ENCODE measurements at places on chromosomes 2 and 18.

GRCh38 chr2:229794636-229795035 is 80.3 kb upstream of the DNER start:
- no peak for DNase-seq

- DNase-seq = peak; percentile 52
These were observed 25.4 kb downstream of the KCNG2 start for GRCh38 chr18:79823120-79823519.

DNA sequence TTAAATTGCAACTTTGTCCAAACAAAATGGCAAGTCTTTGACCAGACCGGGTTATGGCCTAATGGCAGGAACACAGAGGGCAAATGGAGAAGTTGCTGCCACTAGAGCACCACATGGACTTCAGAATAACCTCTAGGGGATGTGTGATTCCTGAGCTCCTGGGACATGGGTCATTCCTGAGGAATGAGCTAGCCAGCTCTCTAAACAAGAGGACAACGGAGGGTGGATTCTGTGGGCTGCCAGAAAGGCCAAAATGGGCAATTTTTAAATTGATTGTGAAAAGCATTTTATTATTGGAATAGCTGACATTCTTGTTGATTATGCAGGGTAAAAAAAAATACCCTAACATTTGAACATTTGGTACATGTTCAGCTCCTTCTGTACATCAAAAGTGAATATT is 109.8 kb upstream of the FZD5 start:
- DNase-seq = no peak

DNA sequence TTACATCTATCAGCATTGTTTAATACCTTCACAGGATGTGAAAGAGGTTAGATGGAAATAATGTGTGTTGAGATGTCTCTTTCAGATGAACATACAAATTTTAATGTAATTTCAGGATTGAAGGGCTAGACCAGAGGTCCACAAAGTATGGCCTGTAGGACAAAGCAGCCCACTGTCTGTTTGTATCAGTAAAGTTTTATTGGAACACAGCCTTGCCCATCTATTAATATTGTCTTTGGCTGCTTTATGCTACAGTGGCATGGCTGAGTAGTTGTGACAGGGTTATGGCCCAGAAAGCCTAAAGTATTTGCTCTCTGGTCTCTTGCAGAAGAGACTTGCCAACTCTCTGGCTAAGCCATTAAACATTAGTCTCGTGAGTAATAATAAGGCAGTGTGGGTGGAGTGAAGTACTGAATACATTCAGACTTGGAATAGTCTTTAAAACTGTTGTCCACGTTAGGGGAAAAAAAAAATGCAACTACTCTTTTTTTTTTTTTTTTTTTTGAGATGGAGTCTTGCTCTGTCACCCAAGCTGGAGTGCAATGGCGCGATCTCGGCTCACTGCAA is 74.5 kb upstream of the NOSTRIN start:
- DNase-seq = no peak

DNA sequence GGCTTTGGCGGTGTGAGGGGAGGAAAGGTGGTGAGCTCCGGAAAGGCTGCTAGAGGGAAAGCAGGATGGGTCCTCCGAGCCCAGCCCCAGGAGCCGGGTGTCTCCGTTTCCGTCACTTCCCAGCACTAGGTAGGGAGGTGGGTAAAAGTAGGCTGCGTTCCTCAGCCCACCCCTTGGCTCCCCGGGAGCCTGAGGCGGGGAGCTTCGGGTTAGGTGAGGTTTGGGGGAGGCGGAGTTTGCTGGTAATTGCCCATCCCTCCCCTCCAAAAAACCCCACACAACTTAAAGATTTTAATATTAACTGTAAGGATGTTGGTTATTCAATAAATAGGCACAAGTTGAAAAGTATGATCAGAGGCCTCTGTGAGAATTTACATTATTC is 552 bp upstream of the ATF2 start:
- DNase-seq = no peak

DNA sequence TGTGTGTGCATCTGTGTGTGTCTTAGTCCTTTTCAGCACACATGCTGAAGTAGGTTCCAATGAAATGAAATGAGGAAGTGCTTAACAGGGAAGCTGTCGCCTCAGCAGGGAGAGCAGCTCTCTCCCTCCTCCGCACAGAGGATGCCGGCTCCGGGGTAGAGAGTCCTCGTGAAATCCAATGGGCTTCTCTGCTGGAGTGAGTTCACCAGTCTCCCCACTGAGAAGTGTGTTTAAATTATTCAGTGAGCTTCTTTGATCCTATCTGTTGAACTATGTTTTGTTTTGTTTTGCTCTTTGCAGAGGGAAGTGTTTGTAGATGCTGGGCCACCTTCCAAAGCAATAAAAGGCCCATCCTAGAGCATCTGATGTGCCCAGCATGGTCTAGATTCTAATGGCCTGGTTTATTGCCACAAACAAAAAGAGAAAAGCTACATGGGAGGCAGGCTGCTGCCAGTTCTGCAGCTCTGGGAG is 6.7 kb downstream of the PPP1R7 start:
- peak; percentile 68 for DNase-seq

DNA sequence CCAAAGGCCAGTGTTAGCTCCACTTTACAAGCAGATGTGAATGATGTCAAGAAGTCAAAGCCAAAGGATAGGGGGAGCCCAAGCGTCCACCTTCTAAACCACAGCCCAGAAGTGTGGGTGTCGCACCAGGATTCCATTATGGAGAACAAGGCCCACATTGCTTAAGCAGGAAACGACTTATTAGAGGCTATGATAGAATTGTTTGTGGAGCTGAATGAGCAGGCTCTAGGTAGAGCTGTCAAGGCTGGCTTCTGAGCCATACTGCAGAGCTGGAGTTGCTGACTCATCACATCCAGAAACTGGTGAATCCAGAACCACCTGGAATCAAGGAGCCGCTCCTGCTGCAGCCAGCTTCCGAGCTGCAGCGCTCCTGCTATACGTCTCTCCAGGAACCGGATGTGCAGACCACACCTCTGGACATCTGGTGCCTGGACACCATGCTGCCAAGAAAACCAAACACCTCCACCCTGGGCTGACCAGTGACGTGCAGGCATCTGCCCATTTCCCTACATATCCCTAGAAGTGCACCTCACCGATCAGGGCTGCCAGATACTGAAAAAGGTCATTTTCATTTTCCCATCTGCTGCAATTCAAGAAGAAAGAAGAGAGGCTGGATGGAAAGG is 6.2 kb upstream of the TWIST2 start:
- DNase-seq = no peak

GRCh38 chr2:6423157-6423556 is 442.6 kb downstream of the CMPK2 start:
- no peak for DNase-seq

- DNase-seq = no peak
These were observed 707 bp upstream of the DGUOK start for GRCh38 chr2:73925853-73926492.

- DNase-seq = no peak
These were observed 595.5 kb downstream of the FBXO15 start for GRCh38 chr18:73552171-73552570.

- no peak for DNase-seq
These were observed 63.2 kb downstream of the ROCK2 start for GRCh38 chr2:11281186-11281585.

DNA sequence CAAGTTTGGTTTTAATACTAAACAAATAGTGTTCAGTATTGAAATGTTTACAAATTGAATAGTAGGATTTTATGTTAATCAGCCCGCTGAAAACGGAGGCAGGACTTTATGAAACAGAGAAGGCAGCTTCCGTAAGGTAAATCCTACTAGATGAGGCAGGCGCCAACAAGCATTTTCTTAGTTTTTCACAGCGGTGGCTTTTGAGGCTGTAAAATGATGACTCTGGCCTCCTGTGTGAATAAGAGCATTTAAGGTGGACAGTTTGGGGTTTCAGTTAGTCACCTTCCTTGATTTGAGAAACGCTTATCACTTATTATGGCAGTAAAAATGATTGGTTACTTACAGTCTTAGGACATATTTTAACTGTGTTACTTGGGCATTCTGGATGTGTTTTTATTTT is 212.9 kb downstream of the PTGR3 start:
- no peak for DNase-seq

DNA sequence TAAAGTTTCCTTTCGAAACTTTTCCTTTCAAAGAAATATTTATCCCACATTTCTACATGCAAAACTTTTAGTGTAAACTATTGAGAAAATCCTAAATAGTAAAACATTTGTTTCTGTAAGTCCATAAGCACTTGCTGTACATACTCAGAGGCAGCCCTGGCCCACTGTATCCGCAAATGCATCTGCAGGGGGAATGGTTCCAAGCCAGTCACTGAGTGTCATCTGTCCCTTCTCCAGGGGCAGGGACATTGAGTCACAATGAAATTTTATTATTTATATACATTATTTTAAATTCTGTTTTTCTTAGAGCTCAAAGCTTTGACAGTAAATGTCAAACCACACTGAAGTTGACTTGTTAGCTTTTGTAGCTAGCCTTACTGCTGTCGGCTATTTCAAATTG is 367.2 kb downstream of the MTX2 start:
- DNase-seq = no peak

- no peak for DNase-seq
These were observed 1651.8 kb downstream of the DPP10 start for GRCh38 chr2:116094196-116094595.

DNA sequence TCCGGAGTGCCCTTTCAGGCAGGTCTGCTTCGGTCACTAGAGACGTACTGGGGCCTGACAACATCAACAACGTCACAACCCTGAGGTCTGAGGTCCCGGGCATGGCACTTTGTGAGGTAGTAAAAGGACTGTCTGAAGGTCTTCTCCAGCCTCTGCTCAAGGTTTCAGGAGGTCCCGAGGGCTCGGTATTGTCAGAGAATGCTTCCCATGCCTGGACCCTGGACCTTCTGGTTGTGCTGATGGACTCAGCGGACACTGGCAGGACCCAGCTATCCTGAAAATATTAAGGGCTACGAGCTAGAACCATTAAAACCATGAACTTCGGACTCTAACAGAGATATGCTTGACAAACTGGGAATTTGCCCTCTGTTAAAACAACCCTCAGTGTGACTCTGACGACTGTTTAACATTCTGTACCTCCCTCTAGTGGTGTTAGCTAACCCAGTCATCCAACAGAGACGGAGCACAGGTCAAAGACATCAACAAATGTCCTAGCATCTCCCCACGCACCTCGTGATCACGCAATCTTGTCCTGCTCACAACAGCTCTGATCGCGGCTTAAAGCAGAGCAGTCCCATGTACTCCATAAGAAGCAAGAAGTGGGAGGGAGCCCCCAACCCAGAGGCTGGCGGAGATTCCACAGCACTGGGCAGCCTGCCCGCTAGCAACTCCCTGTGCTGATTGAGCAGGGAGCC is 96.5 kb downstream of the CCDC93 start:
- DNase-seq = no peak

DNA sequence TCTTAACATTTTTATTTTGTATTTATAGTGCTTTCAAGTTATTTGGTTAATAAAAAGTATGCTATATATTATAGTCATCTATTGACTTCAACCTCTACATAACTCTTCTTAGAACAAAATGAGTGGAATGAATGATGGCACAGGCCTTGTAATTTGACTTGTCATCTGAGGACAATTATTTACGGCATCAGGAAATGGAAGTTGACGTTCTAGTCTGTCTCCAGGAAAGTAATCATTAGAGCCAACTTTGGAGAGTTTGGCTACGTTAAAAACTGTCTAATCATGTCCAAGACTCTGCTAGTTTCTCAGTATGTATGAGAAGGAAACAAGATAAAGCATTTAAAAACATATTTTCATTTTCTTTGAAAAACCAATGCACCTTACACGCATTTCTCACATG is 353.6 kb downstream of the ARHGAP15 start:
- no peak for DNase-seq

DNA sequence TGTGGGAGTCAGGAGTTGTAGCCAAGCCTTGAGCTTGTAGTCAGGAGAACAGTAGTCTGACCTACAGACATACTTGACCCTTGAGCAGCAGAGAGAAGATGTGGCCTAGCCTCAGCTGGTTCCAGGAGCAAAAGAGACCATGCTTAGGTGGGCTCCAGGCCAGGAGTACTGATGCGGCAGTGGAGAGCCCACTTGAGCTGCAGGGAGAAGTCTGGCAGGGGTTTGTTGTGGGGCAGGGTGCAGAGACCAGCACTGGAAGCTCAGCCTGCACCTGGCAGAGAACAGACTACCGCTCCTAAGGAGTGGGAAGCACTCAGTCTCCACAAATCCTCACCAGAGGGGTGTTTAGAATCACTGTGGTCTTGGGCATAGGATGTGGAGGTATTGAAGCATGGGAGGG is 197.9 kb downstream of the TPGS2 start:
- no peak for DNase-seq

- DNase-seq = peak; percentile 29
These were observed 779 bp downstream of the PTPRN start for GRCh38 chr2:219308142-219309101.

- DNase-seq = no peak
These were observed 34.7 kb upstream of the FAM136A start for GRCh38 chr2:70336552-70336951.

GRCh38 chr2:148813603-148814065 is 61.4 kb upstream of the KIF5C start:
- no peak for DNase-seq

- no peak for DNase-seq
These were observed 112.9 kb upstream of the STK17B start for GRCh38 chr2:196284144-196284844.

GRCh38 chr2:130241041-130241707 is 42.9 kb upstream of the TUBA3E start:
- no peak for DNase-seq

GRCh38 chr2:180222644-180223043 is 215.5 kb upstream of the CWC22 start:
- DNase-seq = no peak

DNA sequence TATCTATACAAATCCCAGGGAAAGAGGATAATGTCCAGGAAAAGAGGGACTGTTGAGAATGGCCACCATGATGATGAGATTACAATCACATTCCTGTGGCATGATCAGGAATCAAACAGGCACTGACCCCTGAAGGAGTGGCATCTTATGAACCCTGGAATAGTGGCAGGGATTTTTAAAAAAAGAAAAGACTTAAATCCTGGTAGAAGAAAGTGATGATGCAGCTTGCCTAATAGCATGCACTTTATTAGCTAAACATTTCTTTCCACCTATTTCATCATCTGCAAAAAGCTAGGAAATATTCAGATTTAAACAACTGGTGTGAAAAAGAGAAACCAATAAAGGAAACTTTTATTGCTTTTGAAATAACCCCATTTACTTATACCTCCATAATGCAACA is 87.2 kb upstream of the FSHR start:
- DNase-seq = no peak

GRCh38 chr2:176270100-176270750 is 983 bp downstream of the MTX2 start:
- no peak for DNase-seq
